MM.1S (cell line): ENCODE measurements at places on chromosomes 5 and 9.

DNA sequence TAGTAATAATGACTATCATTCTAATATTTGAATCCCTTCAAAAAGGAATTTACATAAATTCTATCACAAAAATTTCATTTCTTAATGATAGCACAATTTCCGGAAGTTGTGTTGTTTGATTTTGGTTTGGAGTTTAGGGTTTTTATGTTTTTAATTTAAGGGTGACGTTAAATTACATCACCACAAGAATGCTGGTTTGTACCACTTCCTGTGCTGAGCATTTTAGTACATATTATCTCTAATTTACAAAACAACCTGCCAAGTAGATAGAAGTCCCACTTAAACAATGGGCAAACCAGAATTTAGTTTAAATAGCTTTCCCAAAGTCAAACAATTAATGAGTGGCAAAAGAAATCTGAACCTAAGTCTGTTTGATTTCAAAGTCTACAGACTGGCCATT lies 63.4 kb downstream of the DENND1A start:
- no peak for DNase-seq

DNA sequence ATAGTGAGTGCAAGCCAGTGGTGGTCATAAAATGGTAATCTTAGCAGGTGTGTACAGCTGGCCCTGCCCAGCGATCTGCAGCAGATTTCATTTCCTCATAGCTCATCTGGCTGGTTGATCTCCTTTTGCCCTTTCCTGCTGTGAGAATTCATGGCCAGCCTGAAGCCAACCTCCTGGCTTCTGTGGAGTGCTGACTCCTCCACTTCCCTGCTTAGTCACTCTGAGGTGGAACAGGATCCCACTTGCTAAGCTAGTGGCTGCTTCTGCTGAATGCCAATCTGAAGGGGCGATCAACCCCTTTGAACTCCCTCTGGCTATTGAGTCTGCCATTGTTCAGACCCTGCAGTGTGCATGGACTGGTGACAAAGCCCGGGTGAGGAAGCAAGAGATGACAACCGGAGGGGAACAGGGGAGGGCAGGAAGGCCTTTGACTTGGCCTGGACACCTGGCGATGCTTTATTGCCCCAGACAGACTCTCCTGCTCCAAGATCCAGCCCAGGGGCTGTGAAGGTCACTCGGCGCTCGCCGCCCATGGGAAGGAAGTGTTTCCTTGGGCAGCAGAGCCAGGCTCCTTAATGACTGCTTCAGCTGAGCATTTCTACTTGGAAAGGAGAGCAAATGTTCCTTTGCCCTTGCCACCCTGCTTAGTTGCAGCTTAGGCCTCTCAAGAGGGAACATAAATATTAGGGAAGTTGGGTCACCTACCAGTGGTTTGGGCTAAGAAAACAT lies 341.1 kb downstream of the ZSWIM6 start:
- no peak for DNase-seq

DNA sequence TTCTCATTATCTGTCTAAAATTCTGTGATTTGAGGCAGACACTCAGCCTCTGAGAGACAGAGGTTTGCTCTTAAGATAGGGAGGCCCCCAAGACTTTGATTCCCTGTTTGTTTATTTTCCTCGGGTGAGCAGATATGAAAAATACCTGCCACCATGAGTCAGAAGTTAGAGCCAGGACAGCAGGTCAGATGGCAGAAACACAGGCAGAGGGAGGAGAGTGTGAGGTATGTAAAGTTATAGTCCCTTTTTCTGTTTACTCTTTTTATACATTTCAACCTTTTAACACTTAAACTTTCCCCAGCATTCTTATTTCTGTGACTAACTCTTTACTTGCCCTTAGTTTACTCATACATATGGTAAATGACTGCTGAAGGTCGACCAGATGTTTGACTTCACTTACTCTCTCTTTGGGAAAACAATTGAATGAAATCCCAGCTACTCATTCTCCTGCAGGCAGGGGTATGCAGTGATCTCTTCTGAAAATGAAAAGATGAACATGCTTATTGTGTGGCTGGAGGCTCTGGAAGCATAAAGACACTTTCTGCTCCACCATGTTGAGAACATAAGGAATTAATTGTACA lies 383.8 kb downstream of the NTRK2 start:
- no peak for DNase-seq

GRCh38 chr9:99127356-99128132 lies 22.6 kb downstream of the TGFBR1 start:
- no peak for DNase-seq

- no peak for DNase-seq
Observed at GRCh38 chr5:109141222-109142200, 268.3 kb downstream of the PJA2 start.

- DNase-seq = no peak
Observed at GRCh38 chr9:93996863-93997262, 41.7 kb upstream of the BARX1 start.

DNA sequence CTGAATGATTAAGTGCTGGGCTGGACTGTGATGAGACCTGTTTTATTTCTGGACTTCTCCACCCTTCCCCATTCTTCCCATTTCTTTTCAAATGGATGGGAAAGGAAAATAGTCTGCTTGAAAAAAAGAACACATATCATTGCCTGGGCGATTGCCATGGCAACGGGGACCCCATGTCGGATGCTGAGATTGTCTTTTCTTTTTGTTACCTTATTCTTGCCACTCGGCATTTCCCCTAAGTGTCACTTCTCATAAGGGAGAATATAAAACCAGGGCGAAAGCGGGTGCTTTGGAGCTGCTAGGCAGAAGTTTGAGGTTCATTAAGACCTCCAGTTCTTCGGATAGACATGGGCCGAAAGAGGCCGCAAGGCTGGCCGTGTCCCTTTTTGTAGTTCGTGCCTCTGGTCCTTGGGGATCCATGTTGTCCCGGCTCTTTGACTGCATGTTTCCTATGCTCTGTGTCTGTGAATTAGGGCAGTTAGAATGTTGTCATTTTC lies 763 bp downstream of the FGD3 start:
- no peak for DNase-seq

GRCh38 chr9:14189578-14189977 lies 124.4 kb downstream of the NFIB start:
- DNase-seq = no peak

GRCh38 chr5:55136521-55136920 lies 23.4 kb upstream of the GPX8 start:
- no peak for DNase-seq

GRCh38 chr5:91121347-91121993 lies 261.6 kb downstream of the ARRDC3 start:
- no peak for DNase-seq

DNA sequence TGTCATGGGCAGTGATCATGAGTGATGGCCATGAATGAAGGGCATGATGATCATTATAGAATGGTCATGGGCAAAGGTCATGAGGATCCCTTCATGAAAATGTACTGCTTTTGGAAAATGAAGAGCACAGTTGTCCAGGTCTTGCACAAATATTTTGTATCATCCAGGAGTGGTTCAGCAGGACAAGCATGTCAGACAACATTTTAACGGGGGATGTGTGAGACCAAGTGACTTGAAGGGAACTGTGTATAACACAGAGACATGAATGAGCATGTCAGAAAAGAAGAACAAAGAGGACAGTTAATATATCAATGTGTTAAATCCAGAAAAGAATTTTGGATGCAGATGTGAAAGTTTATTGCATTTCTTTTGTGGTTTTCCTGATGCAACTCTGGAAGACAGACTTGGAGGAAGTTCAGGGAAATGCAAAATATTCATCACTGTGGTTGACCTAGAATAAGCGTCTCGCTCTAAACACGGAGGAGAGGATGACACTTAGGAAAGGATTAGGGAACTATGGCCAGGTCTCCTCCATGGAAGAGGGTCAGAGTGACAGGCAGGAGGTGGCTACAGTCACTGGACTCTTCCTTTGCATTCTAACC lies 116.1 kb upstream of the IRX4 start:
- DNase-seq = no peak

GRCh38 chr5:52710310-52710971 lies 77.3 kb upstream of the ITGA1 start:
- no peak for DNase-seq

GRCh38 chr5:7398596-7399280 lies 2.8 kb downstream of the ADCY2 start:
- no peak for DNase-seq

- DNase-seq = peak; percentile 16
Observed at GRCh38 chr5:143923634-143924266, 111.8 kb downstream of the HMHB1 start.

DNA sequence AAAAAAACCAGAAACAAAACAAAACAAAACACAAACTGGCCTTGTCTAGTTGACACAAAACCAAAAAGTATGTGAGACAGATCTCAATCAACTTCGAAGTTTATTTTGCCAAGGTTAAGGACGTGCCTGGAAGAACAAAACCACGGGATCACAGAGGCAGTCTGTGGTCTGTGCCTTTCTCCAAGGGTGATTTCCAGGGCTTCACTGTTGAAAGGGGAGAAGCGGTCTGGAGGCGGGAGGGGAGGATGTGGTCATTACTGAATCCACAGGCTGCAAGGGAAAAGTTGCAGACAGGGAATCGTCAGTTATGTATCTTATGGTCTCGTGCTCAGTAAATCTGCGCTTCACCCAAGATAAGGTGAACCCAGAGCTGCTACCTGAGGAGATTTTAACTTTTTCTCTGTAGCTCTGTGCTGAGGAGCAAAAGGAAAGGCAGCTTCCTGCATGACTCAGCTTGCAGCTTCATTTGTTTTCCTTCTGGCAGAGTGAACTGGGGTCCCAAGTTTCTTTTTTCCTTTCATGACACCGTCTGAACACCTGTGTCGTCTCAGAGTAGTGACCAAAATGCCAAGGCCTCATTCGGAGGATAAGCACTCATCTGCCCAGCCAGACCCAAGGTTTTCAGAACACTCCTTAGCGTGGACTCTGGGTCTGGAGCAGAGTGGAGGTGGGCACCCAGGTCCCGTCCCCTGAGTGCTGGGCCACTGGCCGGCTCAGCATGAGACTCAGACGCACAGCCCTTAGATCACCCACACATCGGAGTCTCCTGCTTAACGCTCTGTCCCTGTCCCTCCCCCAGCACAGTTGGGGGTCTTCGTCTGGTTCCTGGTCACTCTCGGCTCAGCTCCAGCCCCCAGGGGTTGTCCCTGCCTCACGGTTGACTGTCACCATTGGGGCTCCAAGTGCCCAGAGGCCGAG lies 25.9 kb downstream of the ROPN1L start:
- no peak for DNase-seq

DNA sequence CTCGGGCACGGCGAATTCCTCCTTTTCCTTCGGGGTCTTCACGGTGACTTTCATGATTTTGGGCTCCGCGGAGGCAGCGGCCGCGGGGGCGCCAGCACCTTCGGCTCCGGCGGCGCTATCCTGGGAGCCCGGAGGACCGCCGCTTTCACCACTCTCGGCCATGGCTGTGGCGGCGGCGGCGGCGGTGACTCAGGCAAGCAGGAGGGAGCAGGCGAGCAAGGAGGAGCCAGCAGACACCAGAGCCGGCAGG lies 315 bp downstream of the UBQLN1 start:
- DNase-seq = no peak

- no peak for DNase-seq
Observed at GRCh38 chr9:121824651-121825030, 173.2 kb downstream of the DAB2IP start.

DNA sequence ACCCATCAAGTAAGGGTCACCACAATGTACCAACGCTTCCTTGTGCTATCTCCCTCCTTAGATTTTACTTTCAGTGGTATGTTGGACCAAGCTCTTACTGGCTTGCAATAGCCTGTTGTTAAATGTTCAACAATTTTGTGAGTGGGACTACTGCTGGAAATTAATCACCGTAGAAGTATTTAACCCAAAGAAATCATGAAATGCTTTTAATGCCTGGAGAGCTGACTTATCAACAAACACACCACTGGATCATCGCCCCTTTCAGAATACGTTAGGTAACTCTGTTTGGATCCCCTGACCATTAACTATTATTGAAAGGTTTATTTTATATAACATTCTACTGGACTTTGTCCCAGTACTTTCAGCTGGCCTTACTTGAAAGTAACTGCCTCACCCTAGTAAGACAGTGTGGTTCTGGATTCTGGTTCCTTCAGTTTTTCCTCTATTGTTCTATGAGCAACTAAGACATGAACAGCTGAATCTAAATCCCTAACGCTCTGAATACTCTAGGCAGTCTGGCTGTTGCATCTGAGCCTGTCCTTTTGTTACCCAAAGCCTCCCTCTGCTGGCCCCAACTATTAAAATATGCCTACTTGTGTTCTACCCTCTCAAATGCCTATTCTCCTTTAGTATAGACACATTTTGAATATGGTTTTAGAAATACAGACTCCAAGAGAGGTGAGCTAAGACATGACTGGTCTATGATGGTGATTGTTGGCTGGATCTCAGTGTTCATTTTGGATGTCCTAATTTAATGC lies 1203.4 kb upstream of the DMAC1 start:
- DNase-seq = no peak

DNA sequence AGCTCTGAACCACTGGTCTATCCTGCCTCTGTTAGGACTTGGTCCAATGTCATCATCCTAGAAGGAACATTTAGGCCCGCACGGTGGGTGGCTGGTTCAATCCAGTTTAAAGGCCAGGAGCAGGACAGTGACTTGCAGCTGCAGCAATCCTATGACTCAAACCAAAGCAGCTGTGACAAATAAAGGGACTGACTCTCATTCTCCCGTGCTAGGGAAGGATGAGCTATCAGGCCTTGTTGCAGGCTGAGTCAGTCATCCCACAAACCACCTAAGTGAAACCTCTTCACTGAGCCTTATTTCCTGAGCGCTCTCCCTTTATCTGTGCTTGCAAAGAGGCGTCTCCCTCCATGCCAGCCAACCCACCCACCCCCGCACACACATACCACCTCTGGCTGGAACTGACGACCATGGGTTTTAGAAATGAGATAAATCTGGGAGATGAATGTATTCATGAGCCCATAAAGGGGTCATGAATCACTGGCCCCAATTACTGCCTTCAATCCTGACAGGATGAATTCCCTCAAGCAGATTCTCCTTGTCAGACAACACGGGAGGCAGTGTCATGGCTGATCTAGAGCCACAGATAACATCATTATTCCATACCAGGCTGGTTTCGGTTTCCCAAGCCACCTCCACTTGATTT lies 93.4 kb downstream of the KCNIP1 start:
- no peak for DNase-seq
